Body of pancreas (tissue), 4 donors: ENCODE measurements at places on chromosomes 3 and 15. TPM values are rescaled to one million over a fixed set of nuclear protein-coding genes. Genes with fewer than 3 reads are reported as not detected.

GRCh38 chr15:68404056-68404798 is 27.7 kb downstream of the ITGA11 start:
- no peak for DNase-seq
- H3K4me1 ChIP-seq: no peaks in the 10 kb centered on the region
- no peak overlapping the region for H3K27ac ChIP-seq
- H3K4me3 ChIP-seq: no peak overlapping the region
- no peaks in the 10 kb centered on the region for H3K27me3 ChIP-seq
- no peaks in the 10 kb centered on the region for H3K36me3 ChIP-seq

GRCh38 chr15:91268510-91268909 is 168.5 kb downstream of the SV2B start:
- H3K27ac ChIP-seq: no peak overlapping the region
- H3K4me3 ChIP-seq: no peak overlapping the region
- H3K4me1 ChIP-seq: no peaks in the 10 kb centered on the region

GRCh38 chr3:120615847-120616609 is 19.9 kb downstream of the NDUFB4 start:
- no peak for DNase-seq
- no peak overlapping the region for H3K27ac ChIP-seq
- H3K4me3 ChIP-seq: no peak overlapping the region
- no peaks in the 10 kb centered on the region for H3K36me3 ChIP-seq

- H3K36me3 ChIP-seq: no peaks in the 10 kb centered on the region
- H3K4me3 ChIP-seq: no peak overlapping the region
- peaks cover 21% of the 10 kb centered on the region for H3K4me1 ChIP-seq
- H3K27ac ChIP-seq: no peak overlapping the region
- no peak for DNase-seq
Observed at GRCh38 chr3:45979378-45979777, 16.2 kb downstream of the FYCO1 start.

GRCh38 chr15:62559381-62559733 is 394.3 kb upstream of the C2CD4B start:
- no peaks in the 10 kb centered on the region for H3K36me3 ChIP-seq
- DNase-seq: no peak
- no peaks in the 10 kb centered on the region for H3K4me1 ChIP-seq
- H3K27ac ChIP-seq: no peak overlapping the region
- H3K27me3 ChIP-seq: no peaks in the 10 kb centered on the region
- no peak overlapping the region for H3K4me3 ChIP-seq

GRCh38 chr3:196624907-196625306 is 14.6 kb upstream of the NRROS start:
- H3K27me3 ChIP-seq: no peaks in the 10 kb centered on the region
- H3K27ac ChIP-seq: no peak overlapping the region
- DNase-seq: peak; percentile 75
- H3K36me3 ChIP-seq: no peaks in the 10 kb centered on the region
- H3K4me1 ChIP-seq: no peaks in the 10 kb centered on the region

- DNase-seq: peak; percentile 62
- no peaks in the 10 kb centered on the region for H3K27me3 ChIP-seq
- peaks cover 13% of the 10 kb centered on the region for H3K4me1 ChIP-seq
- H3K4me3 ChIP-seq: no peak overlapping the region
Observed at GRCh38 chr3:15310491-15311370, 21.7 kb downstream of the SH3BP5 start.

- H3K27me3 ChIP-seq: no peaks in the 10 kb centered on the region
- H3K27ac ChIP-seq: no peak overlapping the region
- H3K4me1 ChIP-seq: peaks cover 5% of the 10 kb centered on the region
- DNase-seq: no peak
Observed at GRCh38 chr3:11221818-11222415, 50.3 kb upstream of the ATG7 start.

DNA sequence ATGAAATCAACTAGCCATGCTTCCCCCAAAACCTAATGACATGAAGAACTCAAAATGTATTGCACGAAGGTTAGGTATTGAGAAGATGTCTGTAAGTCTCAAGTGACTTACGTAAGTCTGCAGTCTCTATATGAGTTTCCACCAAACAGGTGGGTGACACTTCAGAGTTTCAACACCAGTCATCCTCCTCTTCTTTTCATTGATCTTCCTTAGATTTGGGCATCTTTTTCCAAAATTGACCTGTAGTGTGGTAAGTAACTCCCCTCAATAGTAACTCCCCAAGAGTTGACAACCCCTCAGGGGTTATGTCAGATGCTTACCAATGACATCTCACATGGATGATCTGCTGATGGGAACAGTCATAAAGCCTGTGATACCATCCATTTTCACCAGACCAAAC is 46.1 kb downstream of the GPR176 start:
- DNase-seq: no peak
- no peak overlapping the region for H3K4me3 ChIP-seq
- no peak overlapping the region for H3K27ac ChIP-seq
- no peaks in the 10 kb centered on the region for H3K36me3 ChIP-seq
- no peaks in the 10 kb centered on the region for H3K27me3 ChIP-seq

- no peak overlapping the region for H3K4me3 ChIP-seq
- no peaks in the 10 kb centered on the region for H3K36me3 ChIP-seq
- no peaks in the 10 kb centered on the region for H3K4me1 ChIP-seq
- no peak overlapping the region for H3K27ac ChIP-seq
- no peak for DNase-seq
- no peaks in the 10 kb centered on the region for H3K27me3 ChIP-seq
Observed at GRCh38 chr3:115671761-115672455, 48.6 kb downstream of the GAP43 start.

DNA sequence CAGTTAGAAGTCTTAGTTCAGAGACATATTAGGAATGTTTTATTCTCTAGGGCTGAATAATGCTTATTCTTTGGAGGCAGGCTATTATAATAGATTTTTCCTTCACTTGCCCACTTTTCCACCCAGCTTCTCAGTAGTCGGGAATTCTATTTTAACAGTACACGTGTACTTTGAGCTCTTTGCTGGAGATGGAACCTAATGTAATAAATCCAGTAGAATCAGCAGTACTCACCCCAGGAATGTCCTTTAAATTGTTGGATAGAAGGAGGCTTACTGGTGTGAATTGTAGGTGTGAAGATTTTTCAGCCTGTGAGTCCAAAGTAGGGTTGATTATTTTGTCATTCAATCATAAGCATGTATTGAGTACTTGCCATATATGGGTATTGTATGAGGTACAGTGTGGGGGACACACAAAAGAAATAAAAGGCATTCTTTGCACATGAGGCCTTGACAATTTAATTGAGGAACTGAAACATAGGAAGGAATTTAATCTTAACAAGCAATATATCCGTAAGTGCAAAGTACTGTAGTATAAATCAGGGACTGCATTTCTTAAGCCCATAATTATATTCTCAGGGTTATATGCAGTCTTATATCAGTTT is 29.5 kb upstream of the MGA start:
- no peak for DNase-seq
- peaks cover 14% of the 10 kb centered on the region for H3K4me1 ChIP-seq
- no peak overlapping the region for H3K4me3 ChIP-seq
- no peak overlapping the region for H3K27ac ChIP-seq
- H3K36me3 ChIP-seq: no peaks in the 10 kb centered on the region

DNA sequence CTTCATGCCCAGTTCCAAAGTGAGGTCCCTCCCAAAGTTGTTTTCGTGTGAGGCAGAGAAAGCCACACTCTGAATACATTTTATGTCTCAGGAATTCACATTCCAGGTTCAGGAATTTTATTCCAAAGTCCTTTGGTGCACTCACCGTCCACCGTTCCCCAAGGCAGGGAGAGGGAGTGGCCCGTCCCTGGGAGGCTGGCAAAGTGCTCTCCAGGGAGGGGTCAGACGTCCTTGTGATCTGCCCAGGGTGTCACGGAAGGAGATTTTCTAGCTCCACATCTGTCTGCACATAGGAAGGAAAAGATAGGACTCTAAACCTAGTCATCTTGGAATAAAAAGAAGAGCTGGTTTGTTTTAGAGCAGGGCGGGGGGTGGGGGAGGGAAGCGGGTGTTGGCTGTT is 47.9 kb downstream of the KLF13 start:
- no peak overlapping the region for H3K27ac ChIP-seq
- H3K4me3 ChIP-seq: no peak overlapping the region
- no peak for DNase-seq
- peaks cover 36% of the 10 kb centered on the region for H3K4me1 ChIP-seq

DNA sequence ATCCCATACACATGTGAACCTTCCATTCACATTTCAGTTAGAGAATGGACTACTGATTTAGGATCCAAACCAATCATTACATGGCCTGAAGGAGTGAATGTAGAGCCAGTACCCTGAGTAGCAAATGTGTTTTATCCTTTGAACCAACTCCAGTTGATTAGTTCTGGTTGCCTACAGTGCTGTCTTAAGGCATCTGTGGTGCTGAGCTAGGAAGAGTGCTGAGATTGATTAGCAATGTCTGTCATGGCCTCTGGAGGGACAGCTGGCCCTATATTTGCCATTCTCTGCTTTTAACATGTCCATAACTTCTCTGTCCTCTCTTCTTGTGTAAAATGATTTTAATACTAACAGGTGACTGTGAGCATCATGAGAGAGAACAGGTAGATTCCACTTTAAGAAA is 11.1 kb downstream of the LRTM1 start:
- no peak for DNase-seq
- no peaks in the 10 kb centered on the region for H3K4me1 ChIP-seq
- H3K36me3 ChIP-seq: no peaks in the 10 kb centered on the region
- no peaks in the 10 kb centered on the region for H3K27me3 ChIP-seq
- no peak overlapping the region for H3K27ac ChIP-seq
- no peak overlapping the region for H3K4me3 ChIP-seq

GRCh38 chr3:196965112-196965803 is 3.4 kb downstream of the PIGZ start:
- no peaks in the 10 kb centered on the region for H3K27me3 ChIP-seq
- peaks cover 16% of the 10 kb centered on the region for H3K4me1 ChIP-seq
- no peak for DNase-seq
- H3K4me3 ChIP-seq: no peak overlapping the region
- H3K27ac ChIP-seq: no peak overlapping the region

DNA sequence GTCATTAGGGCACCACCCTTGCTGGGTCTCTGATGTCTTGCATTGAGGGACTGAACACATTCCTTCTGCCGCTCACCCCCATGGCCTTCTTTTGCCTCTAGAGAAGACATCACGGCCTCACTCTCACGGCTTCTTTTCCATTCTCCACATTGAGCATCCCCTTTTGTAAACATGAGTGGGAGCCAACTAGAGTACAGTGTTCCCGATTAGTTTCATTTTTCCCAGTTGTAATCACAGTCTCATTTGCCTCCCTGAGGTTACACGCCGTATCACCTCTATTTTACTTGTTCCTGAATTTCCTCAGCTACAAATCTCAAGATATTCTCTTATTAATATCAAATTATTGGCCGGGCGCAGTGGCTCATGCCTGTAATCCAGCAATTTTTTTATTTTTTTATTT is 17.5 kb downstream of the USP13 start:
- no peak overlapping the region for H3K4me3 ChIP-seq
- no peaks in the 10 kb centered on the region for H3K4me1 ChIP-seq
- no peaks in the 10 kb centered on the region for H3K36me3 ChIP-seq
- H3K27ac ChIP-seq: no peak overlapping the region

The RTP3 gene
- total RNA-seq: not detected

The CACNA2D2 gene
- 1.3 TPM for total RNA-seq

The SLC9C1 gene
- total RNA-seq: not detected

The BLOC1S6 gene
- total RNA-seq: 18.5 TPM
